ENCODE measurements at places on chromosomes 13 and 19. TPM values are rescaled to one million over a fixed set of nuclear protein-coding genes. Genes with fewer than 3 reads are reported as not detected.

DNA sequence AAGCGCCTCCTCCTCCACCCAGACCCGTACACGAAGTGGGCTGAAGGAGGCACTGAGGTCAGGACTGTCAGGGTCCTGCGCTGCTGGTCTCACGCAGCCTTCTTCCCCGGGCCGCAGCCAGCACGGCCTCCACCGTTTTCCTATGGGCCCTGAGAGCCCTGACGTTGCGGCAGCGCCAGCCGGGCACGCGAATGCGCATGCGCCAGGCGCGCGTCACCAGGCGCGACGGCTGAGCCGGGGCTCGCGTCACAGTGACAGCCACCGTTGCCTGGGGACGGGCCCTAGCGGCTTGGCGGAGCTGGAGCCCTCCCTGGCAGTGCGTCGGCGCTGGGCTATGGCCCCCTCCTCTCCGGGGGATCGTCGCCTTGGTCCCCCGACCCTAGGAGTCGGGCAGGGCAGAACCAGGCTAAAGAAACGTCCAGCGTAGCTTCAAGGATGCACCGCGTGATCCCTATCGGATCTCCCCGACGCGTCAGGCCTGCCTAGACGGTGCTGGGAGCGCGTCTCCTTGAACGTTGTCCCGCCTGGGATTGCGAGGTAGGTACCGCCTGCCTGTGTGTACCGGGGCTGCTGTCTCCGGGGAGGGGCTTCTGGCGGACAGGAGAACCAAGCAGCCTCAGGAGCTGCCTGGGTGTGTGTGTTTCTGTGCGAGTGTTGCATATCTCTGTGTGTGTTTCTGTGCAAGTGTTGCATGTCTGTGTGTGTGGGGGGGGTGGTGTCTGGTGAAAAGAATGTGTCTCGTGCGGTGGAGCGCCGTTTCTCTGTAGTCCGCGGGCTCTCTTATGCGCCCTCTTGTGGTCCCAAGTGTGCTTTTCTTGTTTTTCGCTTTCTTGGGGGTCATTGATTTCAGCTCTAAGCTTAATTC is 43.2 kb downstream of the ZNF571 start:
- no peak for DNase-seq

Gene SHANK1
- total RNA-seq = 0.15 TPM

Gene CD22
- not detected for total RNA-seq

DNA sequence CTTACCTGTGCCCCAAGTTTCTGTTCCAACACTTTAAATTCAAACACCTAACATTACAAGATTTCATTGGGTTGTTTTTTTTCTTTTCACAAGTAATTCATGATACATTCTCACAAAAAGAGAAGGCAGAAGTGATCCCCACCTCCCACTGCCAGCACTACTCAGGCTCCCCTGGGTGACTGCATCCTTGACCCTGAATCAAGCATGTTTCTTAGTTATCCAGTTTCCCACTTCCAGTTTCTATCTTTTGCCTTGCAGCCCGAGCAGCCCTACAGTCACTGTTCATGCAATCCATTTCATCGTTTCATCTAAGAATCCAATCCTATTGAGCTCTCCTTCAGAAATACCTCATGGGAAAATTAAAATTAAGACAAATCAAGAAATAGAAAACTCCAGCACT is 61.4 kb downstream of the RNASEH2B start:
- no peak for DNase-seq

GRCh38 chr13:46627462-46627861 is 74.5 kb downstream of the LRCH1 start:
- DNase-seq = no peak

Gene MIA
- total RNA-seq = not detected

DNA sequence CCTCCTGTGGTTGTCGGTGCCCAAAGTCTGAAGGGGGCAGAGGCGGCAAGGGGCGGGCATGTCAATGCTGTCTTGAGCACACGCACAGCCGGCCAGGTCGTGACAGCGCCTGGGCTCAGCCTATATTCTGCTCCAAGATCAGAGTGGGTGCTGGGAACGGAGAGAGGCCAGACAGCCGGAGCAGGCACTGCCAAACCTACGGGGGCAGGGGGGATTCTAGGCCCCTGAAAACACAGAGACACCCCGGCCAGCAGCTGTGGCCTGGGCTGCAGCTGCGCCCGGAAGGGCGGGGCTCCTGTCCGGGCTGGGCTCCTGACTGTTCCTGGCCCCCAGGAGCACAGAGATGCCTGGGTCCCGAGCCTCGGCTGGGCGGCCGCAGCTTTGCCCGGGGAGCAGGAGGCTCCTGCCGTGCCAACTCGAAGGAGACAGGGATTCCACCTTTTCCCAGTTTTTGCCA is 2662.9 kb upstream of the PCDH20 start:
- DNase-seq = no peak

GRCh38 chr19:41987141-41987860 is 6.7 kb downstream of the ATP1A3 start:
- DNase-seq = no peak

DNA sequence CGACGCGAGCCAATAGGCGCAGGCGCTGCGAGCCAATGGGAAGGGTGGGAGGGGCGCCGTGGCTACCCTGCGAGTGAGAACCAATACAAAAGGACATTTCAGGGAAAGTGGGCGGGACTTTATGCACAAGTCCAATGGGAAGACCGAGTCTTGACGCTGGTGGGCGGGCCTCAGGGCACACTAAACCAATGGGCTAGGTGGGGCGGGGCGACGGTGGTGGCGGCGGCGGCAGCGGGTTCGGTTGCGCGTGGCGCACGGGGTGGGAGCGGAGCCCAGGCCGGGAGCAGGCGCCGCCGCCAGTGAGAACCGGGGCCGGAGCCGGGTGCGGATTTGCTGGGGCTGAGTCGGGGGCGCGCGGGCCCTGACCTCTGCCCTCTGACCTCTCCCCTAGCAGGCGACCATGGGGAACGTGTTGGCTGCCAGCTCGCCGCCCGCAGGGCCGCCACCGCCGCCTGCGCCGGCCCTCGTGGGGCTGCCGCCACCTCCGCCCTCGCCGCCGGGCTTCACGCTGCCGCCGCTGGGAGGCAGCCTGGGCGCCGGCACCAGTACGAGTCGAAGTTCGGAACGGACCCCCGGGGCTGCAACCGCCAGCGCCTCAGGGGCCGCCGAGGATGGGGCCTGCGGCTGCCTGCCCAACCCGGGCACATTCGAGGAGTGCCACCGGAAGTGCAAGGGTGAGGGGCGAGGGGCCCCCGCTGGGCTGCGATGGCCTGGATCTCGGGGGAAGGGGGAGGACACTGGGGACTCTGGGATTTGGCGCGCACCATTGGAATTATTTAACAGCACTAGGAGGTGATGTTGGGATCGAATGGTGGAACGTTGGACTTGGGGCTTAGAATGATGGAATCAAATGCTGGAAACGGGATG is at the start of gene TOMM40:
Gene TOMM40, plus strand, starts transcription at position 239 of the 867 bp plus-strand sequence. Its CDS starts 162 bp downstream, at position 401.
- peak; percentile 100 for DNase-seq

Gene CERS4
- total RNA-seq = 2.1 TPM

- DNase-seq = no peak
These were observed 76.9 kb downstream of the TNFSF13B start for GRCh38 chr13:108346376-108346775.

Gene C19orf44
- 3.7 TPM for total RNA-seq

Gene TMEM272
- not detected for total RNA-seq

Gene C2CD4C
- not detected for total RNA-seq

GRCh38 chr19:4642625-4643024 is 3.3 kb downstream of the TNFAIP8L1 start:
- no peak for DNase-seq

GRCh38 chr13:30711375-30711774 is 24.0 kb upstream of the ALOX5AP start:
- peak; percentile 56 for DNase-seq

DNA sequence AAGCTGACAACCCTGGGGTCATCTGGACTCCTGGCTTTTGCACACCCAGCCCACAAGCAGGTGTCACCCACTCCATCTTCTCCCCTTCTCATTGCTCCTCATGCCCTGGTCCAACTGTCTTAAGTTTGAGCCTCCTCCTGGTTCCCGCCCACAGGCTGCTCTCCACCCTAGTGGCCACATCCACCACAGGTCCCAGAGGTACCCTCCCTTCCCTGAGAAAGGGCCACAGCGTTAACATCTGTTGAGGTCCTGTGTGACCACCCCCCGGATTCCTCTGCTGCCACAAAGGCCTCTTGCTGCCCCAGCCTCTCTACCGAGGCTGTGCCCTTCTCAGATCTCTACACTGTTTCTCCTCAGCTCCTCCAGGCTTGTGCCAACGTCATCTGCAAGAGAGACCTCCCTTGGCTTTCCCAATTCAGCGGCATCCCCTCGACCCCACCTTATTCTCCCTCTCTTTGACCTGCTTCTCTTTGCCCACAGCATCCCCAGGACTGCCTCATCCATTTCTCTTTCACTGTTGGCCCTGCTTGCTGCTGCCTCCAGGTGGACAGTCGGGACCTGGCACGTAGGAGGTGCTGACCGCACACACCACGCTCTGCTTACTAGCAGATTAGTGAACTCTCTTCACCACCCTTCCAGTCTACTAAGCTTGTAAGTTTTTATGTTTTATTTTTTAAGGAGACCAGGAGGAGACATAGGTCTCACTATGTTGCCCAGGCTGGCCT is 33.3 kb downstream of the SUGP2 start:
- peak; percentile 34 for DNase-seq

Gene CBARP
- 4.4 TPM for total RNA-seq

- no peak for DNase-seq
These were observed 21.8 kb upstream of the ZNF30 start for GRCh38 chr19:34904664-34905527.

Gene CCDC70
- total RNA-seq = 0.34 TPM

Gene C19orf81
- total RNA-seq = 4.9 TPM

Gene EID2
- 16.4 TPM for total RNA-seq

DNA sequence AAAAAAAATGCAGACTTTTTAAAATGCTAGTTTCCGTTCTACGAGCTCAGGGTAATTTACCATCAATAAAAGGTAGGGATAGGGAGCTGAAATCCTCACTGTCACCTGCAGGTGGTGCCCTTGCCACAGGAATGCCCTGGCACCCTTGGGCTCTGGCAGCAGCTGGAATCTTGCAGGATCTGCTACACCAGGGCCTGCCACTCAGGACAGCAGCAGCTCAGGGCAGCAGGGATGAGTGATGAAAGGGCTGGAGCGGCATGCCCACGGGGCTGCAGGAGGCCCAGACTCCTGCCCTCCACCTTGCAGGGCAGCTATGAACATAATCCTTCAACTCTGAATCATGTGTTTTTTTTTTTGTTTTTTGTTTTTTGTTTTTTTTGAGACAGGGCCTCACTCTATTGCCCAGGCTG is 54.0 kb downstream of the GNG7 start:
- peak; percentile 75 for DNase-seq

- DNase-seq = no peak
These were observed 179.8 kb upstream of the NBEA start for GRCh38 chr13:34762312-34762711.

Gene KLK13
- total RNA-seq = not detected

- DNase-seq = no peak
These were observed 161.9 kb downstream of the B3GLCT start for GRCh38 chr13:31361673-31362072.

DNA sequence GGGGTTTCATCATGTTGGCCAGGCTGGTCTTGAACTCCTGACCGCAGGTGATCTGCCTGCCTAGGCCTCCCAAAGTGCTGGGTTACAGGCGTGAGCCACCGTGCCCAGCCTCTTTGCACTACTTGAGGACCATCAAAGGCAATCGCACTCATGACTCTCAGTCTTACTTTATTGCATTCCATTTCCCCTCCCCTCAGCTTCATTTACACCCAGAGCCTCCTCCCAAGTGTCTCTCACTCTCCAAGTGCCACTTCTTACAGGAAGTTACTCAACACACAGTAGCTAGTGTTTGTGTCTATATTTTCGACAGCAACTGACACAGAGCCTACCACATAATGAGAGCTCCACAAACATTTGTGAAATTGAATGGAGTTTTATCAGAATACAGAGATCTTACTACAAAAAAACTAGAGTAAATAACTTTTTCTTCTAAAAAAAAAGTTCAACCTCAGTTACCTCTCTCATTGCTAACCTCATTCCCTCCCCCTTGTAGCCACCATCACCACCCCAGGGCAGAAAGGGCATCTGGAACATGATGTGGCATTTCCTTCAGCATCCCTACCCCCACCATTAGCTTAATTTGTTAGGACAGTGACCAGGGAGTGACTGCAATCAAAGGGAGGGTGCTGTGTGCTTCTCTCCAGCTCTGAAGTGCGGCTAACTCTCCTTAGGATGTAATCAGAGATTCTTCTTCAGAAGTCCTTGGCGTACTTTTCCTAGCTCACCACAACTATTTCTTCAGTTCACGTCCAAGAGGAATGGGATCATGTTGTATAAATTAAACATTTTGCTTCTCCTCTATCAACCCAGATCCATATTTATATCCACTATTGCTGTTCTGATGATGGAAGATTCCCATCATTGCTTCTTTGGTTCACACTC is 17.0 kb upstream of the RUBCNL start:
- peak; percentile 24 for DNase-seq

GRCh38 chr13:90919153-90919552 is 428.3 kb upstream of the MIR17HG start:
- DNase-seq = no peak

GRCh38 chr13:45417790-45418534 is at the start of gene SLC25A30:
TSS of gene SLC25A30 (minus strand) at chr13:45418373. CDS start at chr13:45411425, 6,948 bp downstream.
- DNase-seq = peak; percentile 82

Gene RASAL3
- not detected for total RNA-seq

Gene CACNG7
- total RNA-seq = not detected

DNA sequence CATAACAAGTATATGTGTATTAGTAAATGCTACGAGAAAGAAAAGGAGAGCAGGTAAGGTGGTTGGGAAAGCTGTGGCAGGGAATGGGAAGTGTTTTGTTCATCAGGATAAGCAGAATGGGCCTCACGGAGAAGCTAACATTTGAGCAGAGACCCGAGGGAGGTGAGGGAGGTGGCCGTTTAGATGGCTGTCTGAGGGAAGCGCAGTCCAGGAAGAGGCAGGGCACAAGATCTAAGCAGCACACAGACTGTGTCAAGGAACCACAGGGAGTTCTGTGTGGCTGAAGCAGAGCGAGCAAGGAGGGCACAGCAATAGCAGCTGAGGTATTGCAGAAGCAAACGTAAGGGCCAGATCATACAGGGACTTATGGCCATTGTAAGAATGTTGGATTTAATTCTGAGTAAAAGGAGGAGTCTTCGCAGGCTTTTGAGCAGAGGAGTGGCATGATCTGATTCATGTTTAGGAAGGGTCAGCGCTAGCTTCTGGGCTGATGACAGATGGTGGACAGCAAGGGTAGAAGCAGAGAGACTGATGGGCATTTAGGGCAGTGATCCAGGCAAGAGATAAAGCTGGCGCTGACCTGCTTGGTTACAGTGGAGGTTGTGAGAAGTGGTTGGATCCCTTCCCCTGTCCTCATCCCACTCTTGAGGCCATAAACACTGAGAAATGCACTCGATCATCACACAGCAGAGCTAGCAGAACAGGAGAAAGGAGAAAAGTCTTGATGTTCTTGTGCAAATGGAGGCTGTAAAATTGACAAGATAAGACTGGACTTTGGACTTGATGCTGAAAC is 199.9 kb downstream of the LACC1 start:
- DNase-seq = no peak

Gene KLHL1
- total RNA-seq = not detected

GRCh38 chr19:54424201-54424600 is 8.9 kb downstream of the TTYH1 start:
- no peak for DNase-seq

Data from M059J (cell line).